T-cell (primary cell): ENCODE measurements at places on chromosomes 11 and 22.

DNA sequence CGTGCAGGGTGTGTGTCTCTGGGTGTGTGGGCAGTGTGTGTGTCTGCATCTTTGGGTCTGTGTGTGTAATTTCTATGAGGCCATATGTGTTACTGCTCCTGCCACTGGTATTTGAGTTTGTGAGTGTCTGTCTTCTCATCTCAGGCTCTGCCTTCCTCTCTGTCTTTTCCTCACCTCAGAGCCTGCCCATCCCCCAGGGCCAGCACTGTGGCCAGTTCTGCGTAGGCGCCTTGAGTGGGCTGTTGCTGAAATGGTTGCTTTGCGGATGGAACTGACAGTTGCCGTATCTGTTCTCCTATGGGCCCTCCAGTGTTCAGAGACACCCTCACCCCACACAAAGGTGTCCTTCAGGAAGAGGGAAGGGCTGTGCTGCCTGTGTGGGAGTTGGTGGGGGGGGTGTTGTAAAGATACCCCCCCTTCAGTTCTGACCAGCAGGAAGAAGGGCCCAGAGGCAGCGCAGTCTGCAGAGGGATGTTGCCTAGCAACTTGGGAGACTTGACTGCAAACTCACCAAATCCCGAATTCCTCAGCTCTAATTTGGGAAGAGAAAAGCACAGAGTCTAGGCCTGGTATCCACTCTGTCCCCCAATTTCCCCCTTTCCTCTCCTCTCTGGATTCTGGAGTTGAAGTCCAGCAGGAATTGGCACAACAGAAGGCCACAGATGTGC lies 2.0 kb upstream of the NRGN start:
- no peak for DNase-seq

- DNase-seq: no peak
These were observed 80.2 kb downstream of the PRR5L start for GRCh38 chr11:36376009-36376887.

DNA sequence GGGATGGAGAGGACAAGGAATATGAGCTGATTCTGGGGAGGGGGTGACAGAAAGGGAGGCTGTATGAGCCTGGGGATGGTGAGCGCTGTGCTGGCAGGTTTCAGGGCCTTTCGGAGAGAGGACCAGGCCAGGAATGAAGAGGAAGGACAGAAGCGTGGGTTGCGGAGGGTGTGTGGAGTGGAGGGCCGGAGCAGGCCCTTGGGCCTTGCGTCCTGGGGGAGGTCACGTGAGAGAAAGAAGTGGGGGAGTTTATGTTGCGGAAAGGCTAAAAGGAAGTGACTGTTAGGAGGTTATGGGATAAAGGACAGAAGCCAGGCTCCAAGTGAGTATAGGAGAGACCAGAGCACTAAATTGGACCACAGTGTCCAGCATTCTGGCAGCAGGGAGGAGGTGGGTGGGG lies 17.5 kb downstream of the BCR start:
- DNase-seq: no peak

DNA sequence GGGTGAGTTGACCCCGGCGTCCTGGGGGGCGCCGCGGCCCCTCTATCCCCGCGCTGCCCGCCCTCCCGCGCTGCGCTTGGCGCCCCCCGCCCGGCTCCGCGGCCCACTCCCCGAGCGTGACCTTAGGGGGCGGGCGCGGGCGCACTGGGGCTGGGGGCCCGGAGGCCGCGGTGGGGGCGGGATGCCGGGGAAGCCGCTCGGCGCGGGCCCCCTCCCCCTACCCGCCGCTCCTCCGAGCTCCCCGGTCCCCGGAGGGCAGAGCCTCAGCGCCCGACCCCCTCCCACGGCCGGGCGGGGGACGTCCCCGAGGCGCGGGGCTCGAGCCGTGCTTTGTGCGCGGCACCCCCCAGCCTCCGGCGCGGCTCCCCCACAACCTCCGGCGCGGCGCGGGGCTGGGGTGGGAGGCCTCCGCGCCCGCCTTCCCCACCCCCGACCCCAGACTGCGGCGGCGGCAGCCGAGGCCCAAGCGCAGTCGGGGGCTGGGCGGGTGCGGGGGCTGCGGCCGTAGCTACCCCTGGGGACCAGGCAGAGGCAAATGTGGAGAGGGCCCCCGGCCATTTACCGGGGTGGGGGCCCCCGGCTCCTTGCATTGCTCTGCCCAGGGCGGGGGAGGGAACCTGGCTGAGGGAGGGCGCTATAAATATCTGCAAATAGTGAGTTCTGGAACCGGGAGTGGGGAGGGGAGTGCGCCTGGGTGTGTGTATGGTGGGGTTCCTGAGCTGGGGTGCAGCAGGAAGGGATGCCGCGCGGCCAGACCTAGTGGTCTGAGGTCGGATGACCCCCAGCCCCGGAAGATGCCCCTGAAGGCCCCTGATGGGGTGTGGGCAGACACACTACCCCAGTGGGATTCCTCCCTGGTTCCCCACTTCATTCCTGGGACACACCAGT lies 988 bp downstream of the MGAT3 start:
- no peak for DNase-seq

DNA sequence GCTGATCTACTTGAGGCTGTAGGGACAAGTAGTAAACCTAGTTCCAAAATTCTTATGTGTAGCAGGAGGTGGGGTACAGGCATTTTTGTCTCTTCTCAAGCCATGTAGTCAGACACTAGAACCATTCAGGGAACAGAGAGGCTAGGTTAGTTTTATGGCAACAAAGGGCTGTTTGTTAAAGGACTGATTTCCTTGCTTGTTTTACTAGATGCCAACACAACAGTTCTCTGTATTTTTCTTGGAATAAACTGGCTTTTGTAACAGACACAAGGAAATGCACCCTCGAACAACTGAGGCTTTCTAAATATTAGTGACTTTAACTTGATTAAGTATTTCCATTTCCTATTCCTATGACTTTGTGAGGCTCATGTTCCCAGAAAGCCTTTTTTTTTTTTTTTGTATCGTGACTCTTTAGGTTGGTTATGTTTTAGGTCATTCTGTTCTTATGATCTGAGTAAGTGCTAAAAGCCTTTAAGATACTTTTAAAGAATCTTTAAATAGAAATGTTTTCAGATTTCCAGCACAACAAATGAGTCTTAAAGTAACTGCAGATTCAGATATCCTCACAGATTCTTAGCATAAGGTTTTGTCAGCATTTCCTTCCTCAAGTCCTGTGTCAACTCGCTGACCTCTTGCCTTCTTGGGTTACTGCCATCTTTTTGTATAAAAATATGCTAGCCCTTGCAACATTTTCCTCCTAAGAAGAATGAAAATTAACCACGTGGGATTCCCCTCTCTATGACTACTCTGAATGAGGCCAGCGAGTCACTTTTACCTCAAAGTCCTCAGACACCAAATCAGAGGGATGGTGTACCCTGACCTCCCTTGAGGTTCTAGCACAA lies 92.5 kb downstream of the CCDC83 start:
- DNase-seq: no peak

DNA sequence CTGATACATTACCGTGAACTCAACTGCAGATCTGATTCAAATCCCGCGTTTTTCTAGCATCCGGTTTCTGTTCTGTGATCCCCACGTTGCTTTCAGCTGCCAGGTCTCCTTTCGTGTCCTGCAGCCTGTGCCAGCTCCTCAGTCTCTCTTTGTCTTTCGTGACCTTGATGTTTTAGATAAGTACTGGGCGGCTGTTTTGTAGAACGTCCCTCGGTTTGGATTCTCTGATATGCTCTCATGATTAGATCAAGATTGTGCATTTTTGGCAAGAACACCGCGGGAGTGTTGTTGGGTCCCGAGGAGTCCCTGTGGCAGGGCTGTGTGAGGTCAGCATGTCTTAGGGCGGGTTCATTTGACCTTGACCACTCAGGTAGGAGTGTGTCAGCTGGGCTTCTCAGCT lies 38.6 kb downstream of the KCNQ1 start:
- no peak for DNase-seq

- no peak for DNase-seq
These were observed 119.6 kb upstream of the IGLL5 start for GRCh38 chr22:22767876-22768602.

DNA sequence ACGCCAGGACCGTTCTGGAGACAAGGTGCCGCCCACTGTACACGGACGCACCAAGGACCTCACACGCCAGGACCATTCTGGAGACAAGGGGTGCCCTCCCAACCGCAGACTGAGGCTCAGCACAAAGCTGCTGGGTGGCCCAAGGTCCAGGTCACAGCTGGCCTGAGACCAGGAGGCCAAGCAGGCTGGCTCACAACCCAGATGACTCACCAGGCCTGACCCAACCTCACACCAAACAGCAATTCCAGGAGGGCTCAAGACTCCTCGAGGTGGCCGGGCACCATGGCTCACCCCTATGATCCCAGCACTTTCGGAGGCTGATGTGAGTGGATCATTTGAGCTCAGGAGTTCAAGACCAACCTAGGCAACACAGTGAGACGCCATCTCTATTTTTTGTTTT lies 14.8 kb downstream of the BRD1 start:
- DNase-seq: no peak

GRCh38 chr11:16923987-16924386 lies 90.2 kb downstream of the PLEKHA7 start:
- no peak for DNase-seq
